ENCODE measurements at places on chromosomes 4 and X. TPM values are rescaled to one million over a fixed set of nuclear protein-coding genes. Genes with fewer than 3 reads are reported as not detected.

The NUP62CL gene
- total RNA-seq, result 3.1 TPM

The BCORL1 gene
- 1.5 TPM for total RNA-seq

The ACSL4 gene
- 50.3 TPM for total RNA-seq

The CXCL3 gene
- 4.1 TPM for total RNA-seq

The CT47B1 gene
- total RNA-seq, result not detected

The GSX2 gene
- total RNA-seq, result not detected

The LUZP4 gene
- not detected for total RNA-seq

The PLXNB3 gene
- 6.3 TPM for total RNA-seq

The PLAC8 gene
- 0.48 TPM for total RNA-seq

The TMEM35A gene
- total RNA-seq, result not detected

The PDLIM3 gene
- 4.3 TPM for total RNA-seq

The GABRE gene
- 16.8 TPM for total RNA-seq

The MAPK10 gene
- 2.2 TPM for total RNA-seq

The GK gene
- 7.2 TPM for total RNA-seq

The N4BP2 gene
- 5.5 TPM for total RNA-seq

The STK32B gene
- 1.9 TPM for total RNA-seq

The FRAS1 gene
- total RNA-seq, result 5.8 TPM

The MAOB gene
- under 0.01 TPM for total RNA-seq

The EVC2 gene
- total RNA-seq, result 8.3 TPM

The SH2D1A gene
- not detected for total RNA-seq

The FGB gene
- not detected for total RNA-seq

The FHIP1A gene
- 25.2 TPM for total RNA-seq

The GAGE12J gene
- not detected for total RNA-seq

The ZFYVE28 gene
- total RNA-seq, result 1.9 TPM

The FAM47E gene
- total RNA-seq, result not detected

The TRMT2B gene
- total RNA-seq, result 10.8 TPM

The PLP1 gene
- not detected for total RNA-seq

Data from tracheal epithelial cell (primary cell).